ENCODE measurements at places on chromosomes 2 and 18.
A peak's percentile ranks its signal among the peaks of the same experiment; 100 is the strongest.

DNA sequence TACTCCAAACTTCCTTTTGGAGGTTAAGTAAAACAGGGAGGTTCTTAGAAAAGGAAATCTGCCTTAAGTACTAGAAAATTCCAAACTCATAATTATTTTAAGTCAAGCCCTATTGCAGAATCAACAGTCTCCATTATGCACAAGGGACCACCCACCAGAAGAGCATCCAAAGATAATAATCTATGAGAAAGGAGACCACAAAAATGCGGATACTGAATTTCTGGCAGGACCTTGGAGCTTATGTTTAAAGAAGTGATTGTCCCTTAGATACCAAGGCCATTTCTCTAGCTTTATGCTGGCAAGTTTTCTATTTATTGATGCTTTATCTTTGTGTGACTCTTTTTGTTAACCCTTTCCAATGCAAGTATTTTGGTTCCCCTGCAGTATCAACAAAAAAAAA lies 404.0 kb upstream of the MMADHC start:
- no peak for DNase-seq

DNA sequence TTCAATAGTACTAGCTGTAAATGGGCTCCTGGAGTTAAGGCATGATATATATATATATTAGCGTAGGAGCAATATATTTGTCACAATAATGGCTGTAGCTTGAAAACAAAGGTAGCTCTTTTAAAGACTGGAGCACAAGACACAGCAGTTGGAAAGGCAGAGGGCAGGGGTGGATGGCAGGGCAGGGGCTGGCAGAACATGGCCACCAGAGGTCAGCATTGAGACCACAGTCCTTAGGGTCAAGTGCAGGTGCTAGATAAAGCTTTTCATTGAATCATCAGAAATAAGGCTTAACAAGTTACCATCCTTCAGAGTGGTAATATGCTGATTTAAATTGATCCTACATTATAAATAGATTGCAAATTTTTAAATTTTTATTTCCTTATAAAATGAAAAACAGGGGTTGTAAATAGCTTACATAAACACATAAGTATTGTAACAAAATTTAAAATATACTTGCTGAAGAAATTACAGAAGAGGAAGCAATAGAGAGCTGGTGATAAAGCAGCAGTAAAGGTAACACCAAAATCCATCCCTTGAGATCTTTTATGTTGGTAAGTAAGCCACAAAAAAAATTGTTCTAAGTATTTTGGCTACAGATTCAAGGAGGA lies 161.2 kb upstream of the PIEZO2 start:
- peak; percentile 39 for DNase-seq

- no peak for DNase-seq
These were observed 2.9 kb downstream of the ALPI start for GRCh38 chr2:232458661-232459418.

DNA sequence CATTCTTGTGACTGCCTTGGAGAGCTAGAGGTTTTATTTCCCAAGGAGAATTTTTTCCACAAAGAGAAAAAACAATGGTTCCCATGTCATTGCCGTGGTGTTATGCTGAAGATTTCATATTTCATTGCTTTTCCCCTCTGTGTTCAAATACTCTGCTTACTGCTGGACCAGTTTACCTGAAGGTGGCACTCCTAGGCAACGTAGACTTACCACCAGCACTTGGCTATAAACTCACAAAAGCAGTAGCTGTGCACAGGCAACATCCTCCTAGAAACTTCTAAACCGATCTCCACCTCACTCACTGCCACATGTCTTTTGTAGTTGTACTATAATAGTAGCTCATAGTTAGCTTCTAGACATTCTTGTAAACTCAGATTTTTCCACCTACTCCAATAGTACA lies 1319.7 kb upstream of the CRIM1 start:
- DNase-seq, result no peak

DNA sequence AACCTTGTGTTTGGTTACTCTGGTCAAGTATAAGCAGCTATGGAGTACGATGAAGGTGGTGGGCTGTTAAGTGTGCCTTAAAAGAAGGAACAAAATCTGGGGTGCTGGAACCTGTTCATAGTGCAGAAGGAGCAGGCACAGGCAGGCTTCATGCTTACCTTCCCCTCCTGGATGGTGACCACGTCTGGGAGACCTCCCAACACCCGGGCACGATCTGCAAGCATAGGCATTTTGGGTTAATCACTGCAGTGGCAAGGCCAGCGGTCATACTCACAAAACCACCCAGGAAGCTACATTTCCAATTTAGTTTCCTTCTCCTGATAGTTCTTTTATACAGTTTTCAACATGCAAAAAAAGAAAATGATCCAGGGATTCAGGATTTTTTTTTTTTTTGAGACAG lies 58.7 kb upstream of the LPIN2 start:
- DNase-seq, result no peak

DNA sequence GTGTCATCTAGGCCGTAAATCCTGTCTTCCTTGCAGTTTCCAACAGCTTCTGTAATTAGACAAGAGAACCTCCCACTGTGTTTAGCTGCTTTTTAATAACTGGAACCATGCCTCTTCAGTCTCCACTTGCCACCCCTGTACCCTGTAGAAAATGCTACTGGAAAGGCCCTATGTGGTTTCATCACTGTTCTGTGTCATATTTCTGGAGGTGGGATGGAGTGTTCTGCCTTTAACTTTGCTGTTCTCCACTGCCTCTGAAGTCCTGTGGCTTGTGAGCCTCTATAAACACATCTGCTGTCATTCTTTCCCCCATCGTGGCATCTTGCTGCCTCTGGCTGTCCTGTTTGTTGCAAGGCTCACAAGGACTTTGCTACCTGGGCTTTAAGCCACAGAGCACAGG lies 17.9 kb downstream of the MGAT5 start:
- no peak for DNase-seq

DNA sequence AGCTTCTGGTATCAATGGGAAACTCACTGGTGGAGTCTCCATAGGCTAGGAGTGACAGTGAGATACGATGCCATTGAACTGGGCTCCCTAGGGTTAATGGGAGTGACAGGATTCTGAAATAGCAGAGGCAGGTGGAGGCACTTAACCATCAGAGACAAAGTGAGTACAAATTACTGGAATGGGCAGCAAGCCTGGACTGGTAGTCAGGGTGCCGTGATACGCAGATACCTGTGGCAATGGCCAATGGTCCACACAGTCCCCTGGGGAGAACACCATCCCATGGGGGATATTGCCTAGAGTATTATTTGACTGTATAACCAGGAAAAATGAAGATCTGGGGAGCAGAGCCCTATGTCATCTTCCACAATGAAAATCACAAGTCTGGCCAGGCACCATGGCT lies 17.3 kb downstream of the CHCHD5 start:
- DNase-seq, result no peak

GRCh38 chr2:201228912-201229290 lies 31.4 kb upstream of the CASP8 start:
- no peak for DNase-seq

GRCh38 chr2:109336296-109336695 lies 207.3 kb downstream of the SH3RF3 start:
- DNase-seq, result no peak

DNA sequence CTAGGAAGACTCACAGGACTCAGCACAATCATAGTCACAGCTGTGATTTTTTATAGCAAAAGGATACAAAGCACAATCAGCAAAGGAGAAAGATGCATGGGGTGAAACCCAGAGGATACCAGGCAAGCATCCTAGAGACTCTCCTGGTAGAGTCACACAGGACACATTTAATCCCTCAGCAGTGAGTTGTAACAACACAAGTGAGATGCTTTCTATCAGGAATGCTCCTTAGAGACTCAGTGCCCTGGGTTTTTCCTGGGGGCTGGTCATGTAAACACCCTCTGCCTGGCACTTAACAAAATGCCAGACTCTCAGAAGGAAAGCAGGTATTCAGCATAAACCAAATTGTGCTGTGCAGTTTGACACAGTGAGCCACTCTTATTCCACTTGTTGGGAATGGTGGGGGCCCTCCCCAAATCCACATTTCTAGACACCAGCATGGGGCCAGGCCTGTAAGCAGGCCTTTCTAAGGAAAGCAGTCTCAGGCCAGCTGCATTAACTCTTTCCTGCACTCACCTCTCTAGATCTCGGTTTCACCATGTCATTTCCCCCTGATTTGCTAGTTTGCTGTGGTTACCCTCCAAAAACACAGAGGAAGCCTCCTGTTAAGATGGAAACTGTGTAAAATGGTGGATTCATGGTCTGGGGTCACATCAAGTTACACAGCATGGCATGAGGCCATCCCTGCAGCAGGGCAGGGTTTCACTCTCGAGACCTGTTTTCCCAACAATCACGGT lies 16.9 kb upstream of the RNU4ATAC start:
- no peak for DNase-seq

- DNase-seq, result no peak
These were observed 148.8 kb upstream of the DLGAP1 start for GRCh38 chr18:4603955-4604354.

DNA sequence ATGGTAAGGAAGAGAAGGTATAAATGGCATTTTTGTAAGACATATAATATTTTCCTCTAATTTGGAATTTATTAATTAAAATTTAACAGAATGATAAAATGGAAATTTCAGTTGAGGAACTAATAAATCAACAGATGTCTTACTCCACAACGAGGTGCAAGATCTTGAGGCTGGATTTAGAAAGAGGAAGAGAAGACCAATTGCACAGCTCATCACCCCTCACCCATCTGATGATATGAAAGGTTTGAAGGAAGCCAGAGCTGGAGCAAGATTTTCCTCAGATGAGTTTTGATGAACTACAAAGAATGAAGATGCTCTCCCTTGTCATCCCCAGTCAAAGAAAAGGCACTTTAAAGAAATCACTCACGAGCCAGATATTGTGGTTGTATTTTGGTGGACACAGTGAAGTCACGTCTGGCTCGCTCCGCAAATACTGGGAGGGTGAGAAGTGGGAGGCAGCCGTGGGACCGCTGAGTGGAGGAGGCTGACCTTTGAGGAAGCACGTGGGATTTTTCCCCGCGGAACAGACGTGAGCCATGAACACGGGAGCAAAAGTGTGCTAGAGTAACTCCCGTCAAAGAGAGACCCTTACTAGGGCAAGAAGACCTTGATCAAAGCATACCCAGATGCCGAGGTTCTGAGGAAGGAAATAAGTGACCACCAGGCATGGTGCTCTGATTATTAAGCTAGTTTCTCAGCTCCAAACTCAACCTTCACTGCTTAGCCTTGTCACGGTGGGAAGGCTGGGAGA lies 511.4 kb downstream of the RNF144A start:
- DNase-seq, result no peak

- no peak for DNase-seq
These were observed 132.2 kb downstream of the SPTBN1 start for GRCh38 chr2:54588244-54588899.

GRCh38 chr18:80022613-80023012 lies 11.6 kb upstream of the RBFA start:
- no peak for DNase-seq
